ENCODE measurements at places on chromosomes 16 and 17.

GRCh38 chr16:47634727-47635126 lies 173.6 kb downstream of the PHKB start:
- DNase-seq, result no peak

DNA sequence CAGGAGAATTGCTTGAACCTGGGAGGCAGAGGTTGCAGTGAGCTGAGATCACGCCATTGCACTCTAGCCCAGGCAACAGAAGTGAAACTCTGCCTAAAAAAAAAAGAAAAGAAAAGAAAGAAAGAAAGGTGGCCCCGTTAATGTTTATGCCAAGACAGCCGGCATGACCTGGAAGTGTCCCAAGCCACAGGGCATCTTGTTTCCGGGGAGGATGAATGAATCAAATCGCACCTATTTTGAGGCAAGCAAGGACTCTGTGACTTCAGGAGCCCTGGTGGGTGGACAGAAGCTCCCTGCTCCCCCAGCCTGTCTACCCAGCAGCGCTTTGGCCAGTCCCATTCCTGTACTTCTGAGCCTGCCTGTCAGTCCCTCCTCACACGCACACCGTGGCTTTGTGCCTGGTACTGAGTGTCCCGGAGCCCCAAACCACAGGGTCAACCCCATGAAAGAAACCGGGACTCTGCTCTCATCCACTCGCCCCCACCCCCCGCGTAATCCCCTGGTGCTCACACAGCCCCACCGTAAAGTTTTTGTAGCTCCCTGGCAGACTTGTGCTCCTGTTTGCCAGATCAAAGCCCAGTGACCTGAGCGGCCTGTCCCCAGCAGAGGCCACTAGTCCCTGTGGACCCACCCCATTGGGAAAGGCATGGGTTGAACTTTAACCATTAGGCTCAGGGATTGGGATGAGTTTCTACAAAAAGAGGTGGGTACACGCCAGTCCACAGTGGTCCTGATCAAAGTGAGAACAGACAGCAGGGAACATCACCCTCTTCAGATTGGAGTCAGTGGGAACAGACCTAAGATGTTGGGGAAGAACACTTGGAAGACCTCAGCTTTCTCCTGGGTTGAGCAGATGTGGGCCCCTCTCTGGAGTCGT lies 19.3 kb downstream of the CD2BP2 start:
- DNase-seq, result no peak

GRCh38 chr17:57522042-57523005 lies 222.8 kb downstream of the CCDC182 start:
- no peak for DNase-seq

DNA sequence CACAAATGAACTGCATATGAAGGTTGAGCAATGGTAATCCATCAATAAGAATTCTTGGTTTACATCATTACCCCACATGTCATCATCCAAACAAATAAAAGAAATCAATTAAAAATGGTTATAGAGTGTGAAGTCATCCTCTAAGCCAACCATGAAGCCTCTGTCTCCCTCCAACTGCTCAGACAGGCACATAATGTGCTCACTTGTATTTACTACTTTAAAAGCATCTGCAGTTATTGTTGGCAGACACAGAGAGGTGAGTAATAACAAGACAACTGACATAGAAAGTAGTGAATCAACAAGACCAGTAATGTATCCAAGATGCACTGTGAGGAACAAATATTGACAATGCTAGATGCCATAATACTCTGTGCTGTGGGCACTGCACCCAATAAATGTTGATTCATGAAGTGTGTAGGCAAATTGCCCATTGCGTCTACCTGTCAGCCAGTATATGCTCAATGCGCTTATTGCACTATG lies 20.0 kb downstream of the ADAMTS18 start:
- no peak for DNase-seq

DNA sequence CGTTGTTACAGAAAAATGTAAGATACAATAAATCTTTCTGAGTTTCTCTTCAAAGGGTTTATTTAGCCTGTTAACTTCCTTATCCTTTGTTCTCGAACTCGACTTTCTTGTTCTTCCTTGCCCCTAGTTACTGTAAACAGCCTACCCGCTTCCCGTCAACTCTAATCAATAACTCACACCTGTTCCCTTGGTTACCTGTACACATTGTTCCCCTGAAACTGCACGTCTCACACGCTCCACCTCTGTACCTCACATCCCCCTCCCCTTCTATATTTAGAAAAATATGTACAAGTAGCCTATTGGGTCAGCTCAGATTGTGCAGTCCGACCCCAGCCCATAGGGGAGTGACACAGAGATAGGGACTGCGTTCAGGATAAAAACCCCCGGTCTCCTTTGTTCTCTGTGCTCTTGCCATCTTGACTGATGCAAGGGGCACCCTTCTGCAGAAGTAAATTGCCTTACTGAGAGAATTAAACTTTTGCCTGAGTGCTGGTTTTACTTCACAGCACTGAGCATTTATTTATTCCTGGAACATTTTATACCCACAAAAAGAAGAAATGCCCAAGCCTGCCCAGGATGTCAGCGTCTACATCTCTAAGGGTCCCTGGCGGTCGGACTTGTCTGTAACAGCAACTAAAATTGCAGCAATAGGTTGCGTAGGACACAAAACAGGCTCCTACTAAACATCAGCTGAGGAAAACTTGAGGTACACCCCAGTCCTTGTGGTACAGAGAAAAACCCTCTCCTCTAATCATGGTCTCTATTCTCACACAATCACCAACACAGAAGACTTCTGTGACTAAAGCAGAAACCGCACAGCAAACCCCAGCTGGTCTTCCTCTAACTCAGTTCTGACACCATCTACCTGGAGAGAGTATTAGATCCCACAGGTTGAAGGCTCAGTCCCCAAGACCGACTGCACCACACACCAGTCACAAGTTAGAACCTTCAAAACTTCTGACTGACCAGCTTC lies 11.3 kb downstream of the WDR45B start:
- DNase-seq, result no peak

DNA sequence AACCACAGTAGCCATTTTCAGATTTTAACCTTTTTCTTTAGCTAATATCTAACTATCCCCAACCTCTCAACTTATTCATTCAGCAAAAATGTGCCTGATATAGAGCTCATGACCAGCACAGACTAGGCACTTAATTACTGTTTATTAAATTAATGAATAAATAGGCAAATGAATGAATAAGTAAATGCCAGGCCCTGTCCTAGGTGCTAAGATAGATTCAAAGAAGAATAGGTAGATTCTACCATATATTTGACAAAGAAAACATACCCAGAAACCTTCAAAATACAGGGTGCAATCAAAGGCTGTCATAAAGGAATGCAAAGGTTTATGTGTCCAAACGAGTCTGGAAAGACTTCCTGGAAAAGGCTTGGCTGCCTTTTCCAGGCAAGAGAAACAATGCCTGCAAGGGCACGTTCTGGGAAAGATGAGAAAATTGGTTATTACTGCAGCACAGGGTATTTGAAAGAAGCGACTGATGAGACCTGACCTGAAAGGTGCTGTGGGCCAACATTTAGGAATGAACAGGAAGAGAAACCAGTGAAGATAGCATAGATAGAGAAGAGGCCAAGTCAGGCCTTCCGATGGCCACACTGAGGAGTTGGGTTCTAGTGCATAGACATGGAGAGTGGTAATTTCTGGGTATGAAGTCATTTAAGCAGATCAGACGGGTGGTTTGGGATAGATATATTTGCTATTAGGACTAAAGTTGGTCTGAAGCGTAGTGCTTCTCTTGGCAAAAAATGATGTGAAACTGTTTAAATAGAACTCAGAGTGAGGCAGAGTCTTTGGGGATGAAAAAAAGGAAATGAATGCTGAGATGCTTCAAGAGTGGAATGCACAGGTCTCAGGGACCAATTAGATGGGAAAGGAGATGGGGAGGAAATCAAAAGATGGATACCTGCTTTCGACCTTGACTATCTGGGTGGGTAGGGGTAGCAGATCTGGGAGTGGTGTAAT lies 11.4 kb upstream of the CCL2 start:
- no peak for DNase-seq

DNA sequence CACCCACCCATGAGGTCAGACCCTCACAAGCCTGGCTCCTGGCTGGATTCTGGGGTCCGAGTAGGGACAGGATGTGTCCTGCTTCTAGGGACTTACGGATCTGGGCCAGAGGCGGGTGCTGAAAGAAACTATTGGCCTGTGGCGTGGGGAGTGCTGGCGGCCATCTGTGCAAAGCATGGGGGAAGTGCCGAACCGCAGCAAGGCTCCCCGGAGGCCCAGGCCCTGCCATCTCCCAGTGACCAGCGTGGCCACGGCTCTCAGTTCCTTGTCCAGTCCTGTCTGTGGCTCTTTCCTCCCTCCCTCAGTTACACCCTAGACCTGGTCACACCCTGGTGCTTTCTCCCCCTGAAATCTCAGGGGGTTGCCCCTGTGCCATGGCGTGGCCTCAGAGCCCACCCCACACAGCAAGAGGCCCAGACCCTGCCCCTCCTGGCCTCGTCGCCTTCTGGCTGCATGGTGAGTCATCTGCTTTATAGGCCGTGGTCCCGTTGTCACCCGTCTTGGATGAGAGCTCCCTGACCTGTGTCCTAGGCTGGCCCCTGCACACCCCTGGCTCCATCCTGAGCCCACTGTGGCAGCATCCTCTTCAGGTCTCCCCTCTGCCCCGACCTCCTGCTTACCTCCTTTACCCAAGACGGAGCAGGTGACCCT lies 54.5 kb downstream of the PRMT7 start:
- DNase-seq, result no peak

GRCh38 chr17:60355663-60356594 lies 36.0 kb downstream of the USP32 start:
- no peak for DNase-seq

DNA sequence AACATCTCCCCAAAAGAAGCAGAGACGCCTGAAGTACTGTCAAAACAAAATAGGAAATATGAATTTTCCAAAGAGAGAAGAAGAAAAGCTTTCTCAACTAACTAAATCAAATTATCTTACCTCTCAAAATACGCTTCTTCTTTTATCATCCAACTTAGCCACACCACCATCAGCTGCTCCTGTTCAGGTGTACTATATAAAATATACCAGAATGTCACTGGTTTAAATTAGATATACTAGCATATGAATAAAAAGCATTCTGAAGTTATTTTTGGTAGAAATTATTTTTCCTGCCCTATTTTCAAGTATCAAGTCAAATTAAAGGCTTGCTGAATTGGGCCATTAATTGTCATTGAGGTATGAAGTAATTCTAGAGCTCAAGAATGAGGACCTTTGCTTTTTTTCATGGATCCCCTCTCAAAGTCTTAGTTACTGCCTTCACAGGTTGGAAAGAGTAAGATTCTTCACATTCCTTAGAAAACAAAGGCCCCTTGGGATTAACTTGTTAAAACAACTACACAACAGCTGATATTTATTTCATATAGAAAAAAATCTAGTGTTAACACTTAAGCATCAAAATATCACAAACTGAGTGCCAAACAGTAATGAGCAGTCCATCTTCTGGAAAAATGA lies 30.1 kb downstream of the INTS2 start:
- no peak for DNase-seq

GRCh38 chr17:77127735-77128361 lies 12.9 kb upstream of the SEC14L1 start:
- DNase-seq, result peak; percentile 55

- no peak for DNase-seq
Measured at GRCh38 chr16:22089910-22090309, 2.4 kb upstream of the VWA3A start.
